ENCODE measurements at places on chromosomes 12 and 14.

- no peak for DNase-seq
Measured at GRCh38 chr14:35234012-35234805, 58.0 kb upstream of the PSMA6 start.

- DNase-seq: no peak
Measured at GRCh38 chr12:76441016-76441415, 92.8 kb upstream of the BBS10 start.

GRCh38 chr14:37608649-37609048, 13.2 kb downstream of the TTC6 start:
- DNase-seq: no peak

- no peak for DNase-seq
Measured at GRCh38 chr14:27608377-27608776, 1010.5 kb upstream of the NOVA1 start.

GRCh38 chr12:117040496-117040895, 58.7 kb downstream of the TESC start:
- no peak for DNase-seq

GRCh38 chr12:23006413-23006812, 381.4 kb downstream of the ETNK1 start:
- no peak for DNase-seq

DNA sequence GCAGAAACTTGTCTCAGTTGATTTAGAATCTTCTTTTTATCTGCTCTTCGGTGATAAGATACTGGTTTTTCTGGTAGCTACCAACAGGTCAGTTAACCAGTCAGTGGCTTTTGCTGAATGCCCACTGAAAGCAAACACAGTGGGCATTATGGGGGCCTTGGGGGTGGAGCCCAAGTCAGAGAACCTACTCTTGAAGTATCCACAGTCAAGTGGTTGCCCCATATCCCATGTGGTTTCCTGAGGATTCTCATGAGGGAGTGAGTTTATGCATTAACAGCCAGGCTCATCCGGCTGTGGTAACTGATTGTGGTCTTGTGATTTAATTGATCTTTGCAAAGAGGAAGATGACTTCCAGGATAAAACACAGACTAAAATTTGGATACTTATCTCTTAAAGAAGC, 83.7 kb downstream of the ST8SIA1 start:
- no peak for DNase-seq

GRCh38 chr12:42394429-42394828, 68.5 kb downstream of the PPHLN1 start:
- no peak for DNase-seq

DNA sequence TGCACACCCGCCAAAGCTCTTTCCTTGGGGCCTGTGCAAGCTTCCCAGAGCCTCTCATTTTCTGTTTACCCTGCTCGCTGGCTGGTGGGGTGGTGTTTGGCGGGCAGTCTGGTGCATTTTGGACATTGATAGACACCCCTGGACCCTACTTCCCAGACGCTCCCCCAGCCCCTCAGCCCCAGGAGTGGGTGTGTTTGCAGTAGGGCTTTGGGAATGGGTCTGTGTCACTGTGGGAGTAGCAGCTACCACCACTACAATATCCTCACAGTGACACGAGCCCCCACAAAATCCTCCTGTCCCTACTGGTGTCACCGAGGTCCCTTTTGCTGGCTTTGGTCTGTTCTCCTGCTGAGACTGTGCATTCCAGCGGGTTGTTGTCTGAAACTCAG, 371.3 kb downstream of the TMEM121 start:
- DNase-seq: no peak

GRCh38 chr14:61438860-61439765, 117.7 kb downstream of the PRKCH start:
- DNase-seq: no peak

GRCh38 chr12:57151741-57152630, 4.6 kb upstream of the LRP1-AS start:
- DNase-seq: no peak

DNA sequence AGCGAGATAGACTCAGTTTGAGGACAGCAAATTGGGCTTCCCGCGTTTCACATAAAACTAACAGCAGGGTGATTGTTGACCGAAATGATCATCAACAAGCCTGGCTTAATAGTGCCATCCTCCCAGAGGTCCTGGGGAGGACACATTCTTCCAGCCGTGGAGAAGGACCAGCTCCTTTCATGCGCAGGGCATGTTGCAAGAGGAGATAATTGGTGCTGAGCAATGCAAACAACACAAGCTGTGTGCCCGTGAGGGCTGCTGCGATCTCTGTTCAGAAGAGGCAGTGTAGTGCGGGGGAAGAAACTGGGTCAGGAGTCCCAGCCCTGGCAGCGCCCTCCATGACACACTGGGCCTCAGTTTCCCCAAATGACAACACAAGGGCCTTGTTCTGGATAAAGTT, 54.3 kb downstream of the CCDC85C start:
- no peak for DNase-seq

DNA sequence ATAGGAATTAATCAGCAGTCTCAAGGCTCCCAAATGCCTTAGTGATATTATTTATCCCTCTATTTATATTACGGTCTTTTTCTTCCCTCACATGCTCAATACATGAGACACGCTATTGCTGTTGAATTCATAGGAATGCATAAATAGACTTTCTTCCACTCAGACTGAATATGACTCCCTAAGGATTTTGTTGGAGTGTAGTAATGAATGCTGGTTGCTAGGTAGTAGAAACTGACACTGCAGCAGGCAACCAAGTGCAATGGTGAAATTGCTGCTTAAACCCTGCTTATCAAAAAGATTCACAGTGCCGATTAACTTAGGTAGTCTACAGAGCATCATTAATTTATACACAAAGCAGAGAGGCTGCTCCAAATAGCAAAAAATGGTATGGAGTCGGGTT, 168.2 kb downstream of the KCNC2 start:
- no peak for DNase-seq

DNA sequence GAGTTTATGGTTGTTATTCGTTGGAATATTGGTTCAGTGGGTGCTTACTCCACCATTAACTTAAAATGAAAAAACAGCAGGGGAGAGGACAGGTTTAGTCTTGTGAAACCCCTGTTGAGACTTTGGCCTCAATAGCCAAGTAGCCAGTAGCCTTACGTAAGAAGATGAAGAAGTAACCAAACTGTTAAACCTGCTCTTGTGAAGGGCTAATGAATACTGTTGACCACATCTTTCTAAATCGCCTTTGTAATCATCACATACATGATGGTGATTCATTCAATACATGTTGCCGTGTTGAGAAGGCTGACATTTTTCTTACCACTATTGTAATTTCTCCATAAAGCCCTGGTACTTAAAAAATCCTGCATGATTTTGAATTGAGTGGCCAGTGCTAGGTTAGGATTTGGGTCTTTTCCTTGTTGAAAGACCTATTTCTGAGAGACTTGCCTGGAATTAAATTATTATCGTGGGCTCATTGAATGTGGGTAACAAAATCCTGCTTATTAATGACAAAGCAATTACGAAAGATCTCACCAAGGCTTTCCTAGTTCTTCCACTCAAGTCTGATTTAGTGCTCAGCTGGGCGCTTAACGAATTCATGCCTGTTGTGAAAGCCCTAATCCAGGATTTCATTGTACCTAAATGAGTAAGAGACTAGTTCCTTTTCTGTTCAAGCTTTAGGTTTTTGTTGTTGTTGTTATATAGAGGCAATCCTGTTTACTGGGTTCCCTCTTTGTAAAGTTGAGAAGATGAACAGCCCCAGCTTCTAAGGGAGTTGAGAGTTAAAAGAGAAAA, 333.1 kb downstream of the FUT8 start:
- DNase-seq: no peak

GRCh38 chr12:49039421-49040363, 20.9 kb downstream of the KMT2D start:
- DNase-seq: no peak

GRCh38 chr14:102272392-102272791, 32.6 kb downstream of the MOK start:
- no peak for DNase-seq

DNA sequence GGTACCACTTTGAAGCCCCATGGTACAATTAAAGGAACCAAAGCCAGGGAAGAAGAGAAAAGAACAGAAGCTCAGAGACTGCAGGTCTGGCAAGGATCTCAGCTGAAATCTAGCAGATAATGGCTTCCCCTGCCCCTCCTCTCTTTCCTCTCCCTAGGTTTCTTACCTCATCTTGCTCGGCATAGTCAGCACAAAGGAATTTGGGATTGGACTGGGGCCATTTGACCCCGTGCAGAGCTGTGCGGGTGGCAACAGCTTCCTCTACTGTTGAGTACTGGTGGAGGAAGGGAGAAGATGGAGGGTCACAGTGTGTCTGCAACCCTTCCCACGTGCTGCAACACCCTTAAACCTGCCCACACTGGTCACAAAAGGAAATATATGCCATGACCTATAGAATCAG, 4.7 kb upstream of the CDH24 start:
- DNase-seq: no peak

DNA sequence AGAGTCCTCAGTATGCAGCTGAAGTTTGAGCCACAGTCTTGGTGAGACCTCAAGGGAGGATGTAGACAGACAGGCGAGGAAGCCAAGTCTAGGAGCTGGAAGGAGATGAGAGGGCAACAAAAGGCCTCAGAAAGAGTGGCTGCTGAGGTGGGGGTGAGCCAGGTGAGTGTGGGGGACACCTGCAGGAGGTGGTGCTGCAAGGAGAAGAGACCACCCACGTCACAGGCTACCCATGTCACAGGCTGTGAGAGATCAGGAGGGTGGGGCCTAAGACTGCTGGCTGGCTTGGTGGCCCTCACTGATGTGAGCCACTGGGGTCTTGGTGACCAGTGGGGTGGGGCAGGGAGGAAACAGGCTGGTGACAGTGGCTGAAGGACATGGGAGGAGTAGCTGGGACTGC, 97.3 kb downstream of the KIF26A start:
- DNase-seq: no peak

- peak; percentile 6 for DNase-seq
Measured at GRCh38 chr14:39266525-39266870, 32.8 kb downstream of the MIA2 start.

- DNase-seq: no peak
Measured at GRCh38 chr14:65170768-65171507, 68.6 kb upstream of the MAX start.

DNA sequence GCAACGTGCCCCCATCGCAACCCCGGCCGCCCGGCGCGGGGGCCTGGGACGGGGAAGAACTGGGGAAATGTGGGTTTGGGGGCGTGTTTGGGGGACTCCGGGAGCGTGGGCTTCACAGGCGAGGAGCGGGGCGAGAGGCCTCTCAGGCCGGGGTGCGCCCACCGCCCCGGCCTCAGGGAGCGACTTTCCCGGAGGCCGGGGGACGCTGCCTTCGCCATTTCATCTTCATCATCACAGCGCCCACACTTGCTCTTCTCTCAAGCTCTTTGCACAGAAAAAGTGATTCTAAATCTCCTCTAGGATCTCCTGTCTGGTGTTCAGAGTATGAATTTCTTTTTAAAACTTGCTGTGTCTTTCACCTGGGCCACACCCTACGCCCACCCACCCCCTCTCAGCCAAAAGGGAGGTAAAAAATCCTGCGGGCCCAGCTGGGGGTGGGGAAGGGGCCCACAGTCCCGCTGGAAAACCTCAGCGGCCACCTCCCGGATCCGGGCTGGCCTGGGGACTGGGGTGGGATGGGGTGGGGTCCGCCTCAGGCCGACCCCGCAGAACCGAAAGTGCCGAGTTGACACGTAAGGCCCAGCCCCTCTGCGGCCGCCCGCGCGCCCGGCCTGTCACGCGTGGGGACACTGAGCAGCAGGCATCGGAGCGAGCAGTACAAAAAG, 7.4 kb downstream of the CDKN1B start:
- no peak for DNase-seq

DNA sequence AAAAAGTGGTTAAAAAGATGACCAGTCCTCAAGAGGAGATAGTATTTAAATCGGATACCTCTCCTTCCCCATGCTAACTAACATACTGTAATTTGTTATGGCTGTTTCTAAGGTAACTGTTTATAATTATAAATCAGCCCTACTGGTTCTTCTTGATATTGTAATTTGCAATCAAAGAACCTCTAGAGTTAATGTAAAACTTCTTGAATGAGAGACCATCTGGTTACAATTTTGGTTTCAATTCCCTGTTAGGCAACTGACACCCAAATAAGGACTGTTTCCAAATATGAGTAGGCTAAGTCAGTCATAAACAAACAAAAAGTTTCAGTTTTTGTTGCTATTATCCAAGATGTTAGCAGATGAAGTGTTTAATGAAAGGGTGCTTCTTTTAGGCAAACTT, 120.2 kb upstream of the DNM1L start:
- DNase-seq: no peak

GRCh38 chr14:96592591-96593386, 90.6 kb downstream of the PAPOLA start:
- peak; percentile 35 for DNase-seq

DNA sequence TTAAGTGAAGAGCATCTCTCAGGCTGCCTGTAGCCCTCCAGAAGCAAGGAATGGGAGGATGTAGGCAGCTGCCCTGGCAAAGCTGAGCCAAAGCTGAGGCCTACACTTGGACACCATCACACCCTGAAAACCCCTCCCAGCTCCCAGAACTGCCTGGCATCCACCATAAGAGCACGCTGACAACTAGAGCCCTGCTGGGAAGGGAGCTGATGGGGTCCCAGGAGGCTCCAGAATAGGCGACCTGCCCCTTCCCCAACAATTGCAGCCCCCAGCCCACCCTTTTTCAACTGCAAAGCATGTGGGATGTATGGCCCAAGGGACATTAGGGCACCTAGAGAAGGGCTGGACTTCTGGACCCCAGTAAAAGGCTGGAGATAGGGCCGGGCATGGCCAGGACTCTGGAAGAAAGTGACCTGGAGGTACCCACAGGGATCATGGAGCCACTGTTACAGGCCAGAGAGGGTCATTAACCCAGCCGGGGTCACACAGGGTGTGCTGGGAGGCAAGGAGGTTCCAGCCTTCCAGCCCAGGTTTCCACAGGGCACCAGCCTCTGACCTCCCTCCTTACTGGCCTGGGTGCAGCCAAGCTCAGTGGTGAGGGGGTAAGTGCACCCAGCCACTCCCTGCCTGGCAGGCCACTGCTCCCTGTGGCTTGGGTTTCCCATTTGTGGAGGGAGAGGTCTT, 27.8 kb downstream of the FAM222A start:
- DNase-seq: no peak

- no peak for DNase-seq
Measured at GRCh38 chr14:89853936-89854693, 100.4 kb downstream of the EFCAB11 start.

GRCh38 chr12:52126605-52127578, 47.4 kb downstream of the SMIM41 start:
- DNase-seq: no peak

DNA sequence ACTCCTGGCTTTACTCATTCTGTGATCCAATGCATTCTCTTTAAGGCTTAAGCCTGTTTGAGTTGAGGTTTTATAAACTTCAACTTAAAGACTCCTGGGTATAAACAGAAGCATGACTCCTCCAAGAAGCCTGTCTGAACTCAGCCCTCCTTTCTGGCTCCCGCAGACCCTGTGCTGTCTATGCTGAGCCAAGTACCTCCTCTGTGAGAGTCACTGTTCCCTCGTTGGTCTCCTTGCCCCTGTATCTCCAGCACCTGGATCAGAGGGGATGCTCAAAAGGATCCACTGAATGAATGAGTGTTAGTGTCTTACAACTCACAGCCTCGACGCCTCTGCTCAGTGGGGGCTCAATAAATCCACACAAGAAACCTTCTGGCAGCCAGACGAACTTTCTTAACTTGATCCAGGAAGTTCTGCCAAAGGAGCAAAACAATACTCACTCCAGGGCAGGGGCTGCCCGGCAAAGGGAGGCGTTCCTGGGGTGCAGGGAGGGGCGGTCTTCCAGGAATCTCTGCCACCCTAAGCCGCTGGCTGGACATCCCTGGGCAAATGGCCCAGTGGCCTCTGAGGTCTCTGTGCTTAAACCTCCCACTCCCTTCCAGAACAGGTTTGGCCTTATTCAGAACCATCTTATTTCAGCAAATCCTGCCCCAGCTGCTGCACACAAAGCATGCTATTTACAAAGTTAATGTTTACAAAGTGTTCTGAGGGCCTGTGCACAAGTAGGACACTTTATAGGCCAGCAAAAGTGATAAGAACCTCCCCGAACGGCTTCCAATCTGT, 32.9 kb downstream of the MAP1LC3B2 start:
- no peak for DNase-seq

Measured in stimulated activated CD8-positive, alpha-beta memory T cell treated with anti-CD3 and anti-CD28 coated beads, Interleukin-7, amount 100 ng/mL, for 1 hour (primary cell).